ENCODE measurements at places on chromosomes 6 and 20.

- peak; percentile 74 for DNase-seq
Measured at GRCh38 chr6:145548933-145549648, 186.2 kb downstream of the EPM2A start.

- DNase-seq, result no peak
Measured at GRCh38 chr6:116562614-116563013, 8.7 kb upstream of the RWDD1 start.

- no peak for DNase-seq
Measured at GRCh38 chr6:95805699-95806098, 210.1 kb upstream of the FUT9 start.

DNA sequence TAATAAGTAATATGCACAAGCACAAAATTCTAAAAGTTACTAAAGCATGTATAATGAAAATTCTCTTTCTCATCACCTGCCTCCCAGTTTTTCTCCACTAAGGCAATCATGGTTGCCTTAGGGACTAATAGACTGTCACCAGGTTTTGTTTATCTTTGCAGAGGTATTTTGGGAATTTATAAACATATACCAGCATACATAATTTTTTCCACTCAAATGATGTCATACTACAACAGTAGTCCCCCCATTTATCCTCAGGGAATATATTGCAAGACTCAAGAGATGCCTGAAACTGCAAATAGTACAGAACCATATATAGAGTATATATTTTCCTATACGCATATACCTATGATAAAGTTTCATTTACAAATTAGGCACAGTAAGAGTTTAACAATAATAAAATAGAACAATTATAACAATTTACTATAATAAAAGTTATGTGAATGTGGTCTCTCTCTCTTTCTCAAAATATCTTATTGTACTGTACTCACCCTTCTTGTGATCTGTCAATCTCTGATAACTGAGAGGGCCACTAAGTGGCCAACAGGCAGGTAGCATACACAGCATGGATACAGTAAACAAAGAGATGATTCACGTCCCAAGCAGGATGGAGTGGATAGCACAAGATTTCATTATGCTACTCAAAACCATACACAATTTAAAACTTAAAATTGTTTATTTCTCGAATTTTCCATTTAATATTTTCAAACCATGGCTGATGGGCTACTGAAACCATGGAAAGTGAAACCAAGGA, 19.7 kb downstream of the RBL1 start:
- DNase-seq, result peak; percentile 83

GRCh38 chr6:17525637-17526036, 74.5 kb upstream of the FAM8A1 start:
- DNase-seq, result no peak

DNA sequence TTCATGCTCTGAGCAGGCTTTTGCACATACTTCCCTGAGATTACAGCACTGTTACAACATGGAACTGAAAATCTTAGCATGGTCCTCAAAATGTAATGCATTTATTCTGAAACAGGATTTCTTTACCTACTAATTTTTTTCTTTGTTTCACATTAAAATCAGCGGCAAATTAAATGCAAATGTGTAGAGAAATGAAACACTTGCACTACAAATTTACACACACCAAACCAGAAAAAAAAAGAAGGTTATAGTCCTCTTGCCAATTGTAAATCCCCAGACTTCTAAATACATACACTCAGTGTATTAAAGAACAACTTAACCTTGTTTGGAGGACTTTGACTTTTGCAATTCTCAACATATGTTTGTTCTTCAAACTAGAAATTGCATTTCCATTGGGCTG, 210.9 kb upstream of the TBX18 start:
- DNase-seq, result no peak

DNA sequence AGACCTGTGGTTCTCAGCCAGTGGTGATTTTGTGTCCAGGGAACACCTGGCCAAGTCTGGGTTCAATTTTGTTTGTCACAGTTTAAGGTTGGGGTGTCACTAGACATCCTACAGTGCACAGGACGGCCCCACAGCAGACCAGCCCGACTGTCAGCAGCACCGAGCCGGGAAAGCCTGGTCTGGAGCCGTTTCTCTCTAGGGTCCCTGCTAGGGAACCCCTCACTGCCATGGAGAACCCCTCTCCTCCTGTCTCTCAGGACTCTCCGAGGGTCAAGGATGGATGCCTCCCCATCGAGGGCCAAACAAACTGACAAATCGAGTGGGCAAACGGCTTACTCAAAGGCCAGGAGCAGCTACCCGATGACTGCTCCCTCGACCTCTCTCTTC, 15.8 kb upstream of the STX16 start:
- DNase-seq, result no peak

DNA sequence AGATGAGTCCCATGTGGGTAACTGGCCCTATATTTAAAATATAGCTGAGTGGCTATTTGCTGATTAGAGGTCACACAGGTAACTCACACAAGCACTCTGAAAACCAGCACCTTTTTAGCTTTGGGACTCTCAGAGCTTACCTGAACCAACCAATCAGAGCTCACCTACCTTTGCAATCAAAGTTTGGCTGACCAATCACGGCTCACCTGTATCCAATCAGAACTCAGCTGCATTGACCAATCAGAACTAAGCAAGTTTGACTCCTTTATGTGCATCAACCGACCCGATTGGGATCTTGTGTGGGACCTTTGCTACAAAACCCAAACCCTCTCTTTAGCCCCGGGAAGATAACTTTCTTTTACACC, 106.8 kb upstream of the NXT1 start:
- no peak for DNase-seq

DNA sequence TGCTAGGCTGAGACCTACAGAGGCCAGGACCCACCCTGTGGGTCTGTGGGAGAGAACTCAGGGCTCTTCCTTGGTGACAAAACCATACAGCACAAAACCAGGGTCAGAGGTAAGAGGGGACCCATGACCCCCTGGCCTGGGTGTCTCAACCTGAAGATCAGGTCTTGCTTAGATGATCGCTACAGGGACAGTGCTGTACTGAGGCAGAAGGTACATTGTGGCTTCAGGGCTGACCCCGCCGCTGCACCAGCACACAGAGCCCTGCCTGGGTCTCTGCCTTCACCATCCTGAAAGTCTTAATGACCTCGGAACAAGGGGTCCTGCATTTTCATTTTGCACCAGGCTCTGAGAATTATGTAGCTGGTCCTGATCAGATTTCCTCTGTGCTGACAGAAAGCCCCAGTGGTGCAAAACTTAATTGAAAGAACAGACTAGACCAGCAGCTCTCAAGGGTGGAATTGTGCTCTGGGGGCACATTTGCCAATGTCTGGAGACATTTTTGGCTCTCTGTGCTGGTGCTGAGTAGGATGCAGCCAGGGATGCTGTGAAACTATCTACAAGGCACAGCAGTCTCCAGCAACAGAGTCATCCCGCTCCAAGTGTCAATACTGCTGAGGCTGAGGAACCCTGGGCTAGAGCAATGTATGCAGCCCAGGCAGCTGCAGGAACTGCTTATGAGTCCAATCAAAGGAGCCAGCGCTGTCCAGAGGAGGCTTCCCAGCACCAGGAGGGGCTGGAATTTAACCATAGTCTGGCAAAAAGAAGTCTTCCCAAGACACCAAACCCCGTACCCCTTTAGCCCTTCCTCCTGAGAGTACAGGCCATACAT, 254.9 kb downstream of the ERMARD start:
- no peak for DNase-seq

GRCh38 chr6:42217157-42217518, 523 bp downstream of the MRPS10 start:
- DNase-seq, result peak; percentile 25

DNA sequence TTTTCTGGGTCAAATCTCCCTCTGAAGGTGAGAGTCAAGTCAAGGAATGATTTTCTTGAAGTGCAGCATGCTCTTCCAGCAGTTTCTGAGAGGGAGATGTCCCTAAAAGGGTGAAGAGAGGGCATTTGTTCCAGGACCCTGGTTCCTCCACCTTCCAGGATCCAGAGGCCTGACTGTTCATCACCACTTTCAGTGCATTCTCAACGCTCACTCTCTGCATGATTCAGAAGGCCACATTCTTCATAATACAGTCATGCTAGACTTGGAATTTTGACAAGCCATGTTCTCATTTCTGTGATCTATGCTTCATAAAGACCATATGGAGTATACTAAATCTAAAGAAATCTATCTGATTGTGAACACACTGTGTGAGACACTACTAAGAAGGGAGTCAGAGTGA, 85.1 kb downstream of the PDE7B start:
- peak; percentile 95 for DNase-seq

DNA sequence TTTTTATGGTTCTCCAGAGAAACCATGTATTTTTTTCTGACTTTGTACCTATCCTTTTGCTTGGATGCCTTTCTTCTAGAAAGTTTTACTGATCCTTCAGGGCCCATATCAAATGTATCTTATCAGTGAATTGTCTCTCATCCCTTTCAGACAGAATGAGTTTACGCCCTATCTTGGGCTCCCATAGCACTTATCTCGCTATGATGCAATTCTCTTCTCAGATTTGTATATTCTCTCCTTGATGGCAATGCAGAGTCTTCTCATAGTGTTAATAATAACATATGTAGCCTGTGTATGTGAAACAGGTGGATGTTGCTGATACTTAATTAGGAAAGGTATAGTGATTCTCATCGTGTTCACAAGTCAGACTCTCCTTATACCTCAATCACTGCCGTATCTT, 336.2 kb downstream of the UTRN start:
- DNase-seq, result no peak

DNA sequence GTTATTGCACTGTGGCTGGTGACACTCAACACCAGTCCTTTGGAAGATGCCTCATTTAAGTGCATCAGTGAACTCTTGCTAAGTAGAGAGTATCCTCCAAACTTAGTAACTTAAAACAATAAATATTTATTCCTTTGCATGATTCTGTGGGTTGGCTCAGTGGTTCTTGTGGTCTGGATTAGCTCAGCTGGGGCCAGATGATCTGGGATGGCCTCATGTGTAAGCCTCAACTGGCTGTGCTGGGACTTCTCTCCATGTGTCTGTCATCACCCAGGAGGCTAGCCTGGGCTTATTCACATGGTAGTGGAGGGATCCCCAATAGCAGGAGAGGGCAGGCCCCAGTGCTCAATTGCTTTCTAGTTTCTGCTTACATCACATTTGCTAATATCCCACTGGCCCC, 8.3 kb downstream of the LRRN4 start:
- peak; percentile 77 for DNase-seq

GRCh38 chr20:3297079-3297378, 58.0 kb upstream of the SLC4A11 start:
- no peak for DNase-seq

DNA sequence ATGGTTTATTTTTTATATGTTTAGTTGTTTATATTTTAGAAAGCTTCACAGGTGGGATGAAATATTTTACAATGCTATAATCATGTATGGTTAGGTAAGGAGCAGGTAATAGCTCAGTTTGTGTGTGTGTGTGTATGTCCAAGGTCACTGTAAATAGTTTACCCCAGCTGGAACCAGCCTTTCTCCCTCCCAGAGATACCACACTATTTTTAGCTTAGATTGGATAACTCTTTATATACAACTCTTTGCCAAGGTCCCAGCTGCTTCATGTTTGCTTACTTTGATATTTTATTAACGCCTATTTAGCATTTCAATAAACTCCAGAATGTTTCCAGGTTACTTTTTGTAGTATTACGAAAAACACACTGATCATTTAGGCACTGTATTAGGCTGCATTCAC, 1.8 kb upstream of the PEX7 start:
- no peak for DNase-seq

GRCh38 chr6:18835976-18836375, 448.8 kb downstream of the RNF144B start:
- DNase-seq, result no peak

DNA sequence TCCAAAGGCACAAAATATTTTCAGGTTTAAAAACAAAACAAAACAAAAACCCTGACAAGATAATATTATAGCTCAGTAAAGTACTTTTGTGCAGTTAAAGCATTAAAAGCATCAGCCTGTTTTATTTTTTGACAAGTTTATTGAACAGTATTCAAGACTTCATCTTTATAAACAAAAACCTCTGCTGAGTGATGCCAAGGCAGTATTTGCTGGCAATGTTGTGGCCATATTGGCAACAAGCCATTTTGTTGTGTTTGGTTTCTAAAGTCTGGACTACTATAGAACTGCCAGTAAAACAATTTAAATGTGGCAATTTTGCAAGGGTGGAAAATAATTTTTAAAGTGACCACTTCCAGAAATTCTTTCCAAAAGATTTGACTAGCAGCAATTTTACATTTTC, 15.9 kb downstream of the CPNE1 start:
- peak; percentile 64 for DNase-seq

- DNase-seq, result no peak
Measured at GRCh38 chr6:54074578-54075195, 36.6 kb upstream of the MLIP start.

GRCh38 chr6:132730560-132730959, 16.7 kb upstream of the VNN1 start:
- DNase-seq, result peak; percentile 85

- DNase-seq, result no peak
Measured at GRCh38 chr6:31858707-31859106, 3.9 kb downstream of the NEU1 start.

DNA sequence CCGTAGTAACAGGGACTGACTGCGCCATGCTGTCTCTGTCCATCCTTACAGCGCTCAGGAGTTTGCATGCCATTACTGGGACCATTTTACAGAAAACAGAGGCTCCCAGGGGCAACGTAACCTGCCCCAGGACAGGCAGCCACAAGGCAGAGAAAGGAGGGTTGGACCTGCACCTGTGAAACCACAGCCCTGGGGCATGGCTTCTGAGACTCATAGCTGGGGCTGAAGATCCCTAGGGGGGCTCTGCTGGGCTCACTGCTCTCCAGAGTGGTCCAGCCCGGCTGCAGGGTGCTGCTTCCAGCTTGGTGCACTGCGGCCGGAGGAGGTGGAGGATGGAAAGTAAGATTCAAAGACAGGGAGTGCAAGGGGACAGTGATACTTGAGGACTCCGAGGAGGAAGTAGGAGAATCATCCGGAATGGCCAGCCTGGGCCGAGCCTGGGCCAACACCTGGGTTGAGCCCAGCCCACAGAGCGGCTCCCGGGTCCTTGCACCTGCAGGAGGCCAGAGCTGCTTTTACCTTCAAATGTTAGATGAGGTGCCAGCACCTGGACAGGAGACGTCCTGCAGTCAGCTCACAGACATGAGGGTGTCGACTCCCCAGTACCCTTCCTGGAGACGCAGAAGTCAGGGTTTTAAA, 183.2 kb downstream of the CDH4 start:
- no peak for DNase-seq

- DNase-seq, result peak; percentile 41
Measured at GRCh38 chr6:82030761-82031503, 216.6 kb downstream of the IBTK start.

GRCh38 chr6:47117314-47117713, 75.2 kb upstream of the ADGRF1 start:
- no peak for DNase-seq

All from M059J (cell line).